ENCODE measurements at places on chromosomes 7 and 10.

- DNase-seq, result no peak
These were observed 241.3 kb upstream of the AOAH start for GRCh38 chr7:36965625-36966024.

DNA sequence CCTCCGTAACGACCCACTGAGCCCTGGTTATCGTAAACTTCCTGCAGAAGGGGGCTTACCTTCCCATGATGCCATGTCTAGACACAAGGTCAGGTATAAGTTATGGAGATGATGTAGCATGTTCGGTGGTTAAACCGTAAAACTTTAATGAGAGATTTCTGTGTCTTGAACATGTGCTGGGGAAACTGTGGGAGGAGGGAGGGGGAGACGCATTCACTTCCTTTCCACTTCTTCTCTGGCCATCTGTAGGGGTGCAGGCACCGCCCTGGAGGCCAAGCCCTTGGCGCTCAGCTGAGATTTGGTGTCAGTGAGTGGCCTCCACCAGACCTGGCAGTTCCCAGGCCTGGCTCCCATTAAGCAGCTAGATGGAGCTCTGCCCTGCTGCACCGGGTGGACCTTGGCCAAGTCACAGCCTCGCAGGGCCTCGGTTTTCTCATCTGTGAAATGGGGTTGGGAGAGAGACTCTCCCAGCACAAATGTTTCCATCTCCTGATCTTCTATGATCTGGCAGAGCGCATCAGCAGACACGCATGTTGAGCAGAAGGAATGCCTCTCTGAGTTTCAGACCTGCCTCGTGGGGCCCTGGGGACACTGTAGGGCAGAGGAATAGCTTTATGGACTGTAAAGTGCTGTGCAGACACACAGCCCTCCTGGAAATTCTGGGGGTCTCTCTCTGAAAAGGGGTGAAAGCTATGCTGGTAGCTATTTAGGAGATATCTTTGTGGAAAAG is 106.0 kb downstream of the COL26A1 start:
- no peak for DNase-seq

GRCh38 chr10:74189999-74190421 is 39.0 kb downstream of the ADK start:
- DNase-seq, result no peak

DNA sequence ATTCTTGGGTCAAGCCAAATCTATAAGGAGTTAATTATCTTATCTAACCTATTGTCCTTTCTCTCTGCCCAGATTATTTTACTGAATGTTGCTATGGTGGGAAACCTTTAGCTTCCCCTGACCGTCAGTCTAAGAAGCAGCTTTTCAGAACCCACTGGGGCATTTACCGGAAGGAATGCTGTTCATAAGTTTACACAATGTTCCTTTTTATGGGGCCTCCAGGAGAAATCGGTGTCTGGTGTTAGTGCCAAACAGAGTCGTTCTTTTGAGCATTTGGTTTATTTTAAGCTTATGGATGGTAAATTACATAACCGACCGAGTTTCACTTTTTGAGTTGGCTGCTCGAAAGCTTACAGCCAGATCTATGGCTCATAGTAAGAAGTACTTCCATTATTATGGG is 111.9 kb downstream of the CACNB2 start:
- DNase-seq, result no peak

DNA sequence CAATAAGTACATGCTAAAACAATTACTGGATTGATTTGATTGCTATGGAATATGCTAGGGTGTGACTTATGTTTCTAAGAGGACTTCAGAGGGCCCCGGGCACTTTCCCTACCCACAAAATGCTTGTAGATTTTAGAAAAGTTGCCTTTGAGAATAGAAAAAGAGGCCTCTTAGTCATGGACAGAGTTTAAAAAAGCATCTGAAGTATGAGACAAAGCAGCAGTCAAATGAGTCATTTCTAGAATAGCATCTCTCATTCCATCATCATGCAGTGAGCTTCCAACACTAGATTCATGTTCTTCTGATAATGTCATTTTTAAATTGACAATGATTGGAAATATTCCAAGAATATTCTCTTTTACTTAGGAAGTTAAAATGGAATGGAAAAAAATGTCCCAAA is 675.1 kb upstream of the PCDH15 start:
- no peak for DNase-seq
